ENCODE measurements at places on chromosomes 2 and 18.

GRCh38 chr2:46849046-46849715 lies 66.4 kb downstream of the MCFD2 start:
- DNase-seq: no peak

DNA sequence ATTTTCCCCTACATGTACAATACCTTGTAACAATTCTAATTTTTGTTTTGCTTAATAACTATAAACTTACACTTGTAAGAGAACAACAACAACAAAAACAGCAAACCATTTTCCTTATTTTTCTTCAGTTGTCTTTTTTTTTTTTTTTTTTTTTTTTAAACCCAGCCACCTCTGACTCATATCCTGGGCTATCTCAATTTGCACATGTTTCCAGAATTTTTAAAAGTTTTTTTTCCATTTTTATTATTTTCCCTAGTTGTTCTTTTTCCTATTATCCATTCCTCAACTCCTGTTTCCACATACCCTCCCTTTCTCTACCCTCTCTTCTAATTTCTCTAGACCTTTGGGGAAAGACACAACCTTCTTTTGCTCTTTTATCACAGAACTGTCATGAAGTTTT lies 112.5 kb downstream of the EFEMP1 start:
- no peak for DNase-seq

DNA sequence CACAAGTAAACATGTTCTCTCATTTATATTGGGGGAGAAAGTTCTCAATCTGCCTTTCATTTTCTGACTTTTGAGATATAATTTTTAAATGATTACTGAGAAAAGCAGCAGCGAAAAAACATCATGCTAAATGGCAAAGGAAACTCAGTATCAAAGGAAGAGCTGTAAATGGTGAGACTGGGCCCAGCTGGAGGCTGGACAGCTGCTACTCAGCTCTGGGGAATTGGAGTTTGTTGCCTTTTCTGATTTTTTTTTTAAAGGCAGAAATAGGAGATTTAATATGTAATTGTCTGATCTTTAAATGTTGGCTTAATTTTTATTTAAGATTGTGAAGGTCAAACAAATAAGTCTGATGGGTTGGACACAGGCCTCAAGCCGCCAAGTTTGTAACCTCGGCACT lies 137.1 kb upstream of the TACR1 start:
- no peak for DNase-seq

DNA sequence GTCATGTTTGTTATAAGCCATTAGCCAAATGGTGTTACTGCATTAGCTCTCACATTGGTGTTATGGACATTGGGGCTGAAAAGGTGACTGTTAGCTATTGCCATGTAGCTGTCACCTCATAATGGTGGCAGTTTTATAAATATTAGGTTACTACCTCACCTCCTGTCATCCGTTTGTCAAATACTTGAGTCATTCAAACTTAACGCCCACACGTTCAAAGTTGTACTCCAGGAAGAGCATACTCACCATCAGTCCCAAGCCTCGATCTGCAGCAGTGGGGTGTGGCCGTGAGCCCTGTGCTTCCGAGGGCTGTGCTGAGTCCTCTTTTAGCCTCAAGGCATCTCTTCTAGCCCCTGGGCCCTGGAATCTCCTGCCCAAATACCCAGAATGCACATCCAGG lies 87.3 kb downstream of the PDK1 start:
- DNase-seq: no peak

- DNase-seq: no peak
These were observed 272.9 kb downstream of the TGIF1 start for GRCh38 chr18:3722649-3723433.

DNA sequence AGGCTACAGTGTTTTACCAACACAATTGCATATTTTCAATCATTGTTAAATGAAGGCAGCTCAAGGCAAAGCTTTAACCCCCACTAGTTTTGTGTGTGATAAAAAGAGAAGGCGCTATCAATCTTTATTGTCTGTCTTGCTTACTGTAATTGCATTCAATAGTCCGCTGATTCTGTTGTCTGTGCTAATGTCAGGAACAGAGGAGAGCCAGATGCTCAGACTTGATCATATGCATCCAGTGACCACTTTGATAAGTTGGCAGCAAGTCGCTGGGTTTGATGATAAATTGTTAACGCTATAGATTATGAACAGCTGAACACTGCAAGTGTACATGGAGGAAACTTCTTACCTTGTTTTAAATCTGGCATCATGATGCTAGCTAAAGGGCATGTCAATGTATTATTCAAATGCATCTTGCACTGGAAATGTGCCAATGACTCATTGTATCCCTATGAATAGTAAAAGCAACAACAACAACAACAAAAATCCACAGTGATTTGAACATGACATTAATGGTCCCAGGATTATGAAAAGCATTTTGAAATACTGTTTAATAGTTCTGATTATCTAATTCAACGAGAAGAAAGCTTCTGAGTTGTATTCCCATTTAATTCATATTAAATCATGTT lies 423.5 kb upstream of the FANCL start:
- no peak for DNase-seq

GRCh38 chr18:6249170-6249569 lies 165.5 kb downstream of the L3MBTL4 start:
- DNase-seq: no peak

- no peak for DNase-seq
These were observed 60.4 kb downstream of the WDSUB1 start for GRCh38 chr2:159226059-159226461.

Data from brain pericyte (primary cell).